ENCODE measurements at places on chromosomes 3 and 15. TPM values are rescaled to one million over a fixed set of nuclear protein-coding genes. Genes with fewer than 3 reads are reported as not detected.

DNA sequence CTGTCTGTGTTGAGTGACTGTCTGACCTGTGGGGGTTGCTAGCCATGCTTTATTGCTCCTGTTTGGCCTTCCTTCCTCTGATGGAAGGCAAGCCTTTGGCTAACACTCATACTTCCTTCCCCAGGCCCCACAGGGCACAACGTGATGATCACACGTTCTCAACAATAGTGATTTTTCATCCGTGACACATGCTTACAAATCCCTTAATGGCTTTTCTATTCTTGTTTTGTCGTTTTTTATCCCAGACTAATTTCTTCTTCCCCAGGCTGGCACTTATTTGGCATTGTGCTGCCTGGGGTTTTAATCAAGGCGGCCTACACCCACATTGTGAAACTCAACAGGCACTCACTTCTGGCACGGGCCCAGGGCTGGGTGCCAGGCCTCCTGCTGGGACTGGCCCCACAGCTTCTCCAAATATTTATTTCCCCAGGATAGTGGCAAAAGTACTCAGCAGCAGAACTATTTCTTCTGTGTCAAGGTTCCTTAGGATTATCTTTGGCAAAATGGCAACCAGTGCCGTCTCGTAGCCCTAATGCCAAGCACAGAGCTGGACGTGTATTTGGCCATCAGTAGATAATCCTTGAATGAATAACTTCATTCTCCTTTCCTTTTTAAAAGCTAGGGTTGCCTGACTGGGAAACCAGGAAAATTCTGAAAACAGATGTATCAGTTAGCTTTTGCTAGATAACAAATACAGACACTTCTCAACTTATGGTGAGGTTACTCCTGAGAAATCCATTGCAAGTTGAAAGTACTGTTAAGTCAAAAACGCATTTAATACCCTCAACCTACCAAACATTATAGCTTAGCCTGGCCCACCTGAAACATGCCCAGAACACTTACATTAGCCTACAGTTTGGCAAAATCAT, 30.6 kb downstream of the CMTM7 start:
- H3K27me3 ChIP-seq, result no peaks in the 10 kb centered on the region
- H3K4me1 ChIP-seq, result peaks cover 2% of the 10 kb centered on the region
- DNase-seq, result peak; percentile 68
- H3K36me3 ChIP-seq, result no peaks in the 10 kb centered on the region
- peak overlapping the region; percentile 69 for H3K27ac ChIP-seq

DNA sequence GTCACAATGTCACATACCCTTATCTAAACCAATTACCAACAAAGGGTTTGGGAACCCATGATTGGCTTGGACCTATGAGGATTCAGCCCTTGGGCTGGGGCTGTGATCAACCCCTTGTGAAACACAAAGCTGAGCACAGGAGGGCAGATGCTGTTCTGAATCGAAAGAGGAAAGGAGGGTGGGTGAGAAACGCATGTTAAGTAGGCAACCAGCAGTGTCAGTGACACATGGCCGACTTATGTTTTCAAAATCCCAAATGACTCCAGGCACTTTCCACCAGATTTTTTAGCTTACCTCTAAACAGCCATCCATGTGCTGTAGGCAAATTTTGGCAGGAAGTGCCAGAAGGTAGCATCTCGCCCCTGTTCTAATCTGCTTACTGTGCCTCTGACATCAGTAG, 34.1 kb upstream of the KLHL25 start:
- no peaks in the 10 kb centered on the region for H3K27me3 ChIP-seq
- H3K4me1 ChIP-seq, result no peaks in the 10 kb centered on the region
- no peak overlapping the region for H3K4me3 ChIP-seq
- H3K27ac ChIP-seq, result no peak overlapping the region
- no peaks in the 10 kb centered on the region for H3K36me3 ChIP-seq
- no peak for DNase-seq

GRCh38 chr3:13484851-13485590, 4.9 kb downstream of the HDAC11 start:
- H3K36me3 ChIP-seq, result peaks cover 8% of the 10 kb centered on the region
- no peak overlapping the region for H3K4me3 ChIP-seq
- peaks cover 13% of the 10 kb centered on the region for H3K4me1 ChIP-seq

DNA sequence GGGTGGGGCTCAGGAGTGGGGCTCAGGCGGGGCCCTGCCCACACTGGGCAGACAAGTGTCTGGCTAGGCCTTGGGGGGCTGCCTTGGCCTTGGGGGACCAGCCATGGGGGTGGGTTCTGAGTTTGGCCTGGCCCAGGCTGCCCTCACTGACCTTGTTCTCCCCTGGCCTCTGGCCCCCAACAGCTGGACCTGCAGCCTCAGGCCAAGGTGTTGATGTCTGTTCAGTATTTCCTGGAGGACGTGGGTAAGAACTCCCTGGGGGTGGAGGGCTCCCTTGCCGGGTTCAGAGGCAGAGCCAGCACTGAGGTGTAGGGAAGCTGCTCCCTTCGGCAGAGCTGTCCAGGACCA, 20.0 kb downstream of the PRKCD start:
- H3K27me3 ChIP-seq, result no peaks in the 10 kb centered on the region
- H3K4me1 ChIP-seq, result no peaks in the 10 kb centered on the region
- peak overlapping the region; percentile 57 for H3K27ac ChIP-seq
- H3K36me3 ChIP-seq, result no peaks in the 10 kb centered on the region
- no peak overlapping the region for H3K4me3 ChIP-seq

GRCh38 chr3:37598808-37599581, 262.7 kb upstream of the CTDSPL start:
- H3K4me3 ChIP-seq, result no peak overlapping the region
- peaks cover 4% of the 10 kb centered on the region for H3K4me1 ChIP-seq
- no peaks in the 10 kb centered on the region for H3K27me3 ChIP-seq

DNA sequence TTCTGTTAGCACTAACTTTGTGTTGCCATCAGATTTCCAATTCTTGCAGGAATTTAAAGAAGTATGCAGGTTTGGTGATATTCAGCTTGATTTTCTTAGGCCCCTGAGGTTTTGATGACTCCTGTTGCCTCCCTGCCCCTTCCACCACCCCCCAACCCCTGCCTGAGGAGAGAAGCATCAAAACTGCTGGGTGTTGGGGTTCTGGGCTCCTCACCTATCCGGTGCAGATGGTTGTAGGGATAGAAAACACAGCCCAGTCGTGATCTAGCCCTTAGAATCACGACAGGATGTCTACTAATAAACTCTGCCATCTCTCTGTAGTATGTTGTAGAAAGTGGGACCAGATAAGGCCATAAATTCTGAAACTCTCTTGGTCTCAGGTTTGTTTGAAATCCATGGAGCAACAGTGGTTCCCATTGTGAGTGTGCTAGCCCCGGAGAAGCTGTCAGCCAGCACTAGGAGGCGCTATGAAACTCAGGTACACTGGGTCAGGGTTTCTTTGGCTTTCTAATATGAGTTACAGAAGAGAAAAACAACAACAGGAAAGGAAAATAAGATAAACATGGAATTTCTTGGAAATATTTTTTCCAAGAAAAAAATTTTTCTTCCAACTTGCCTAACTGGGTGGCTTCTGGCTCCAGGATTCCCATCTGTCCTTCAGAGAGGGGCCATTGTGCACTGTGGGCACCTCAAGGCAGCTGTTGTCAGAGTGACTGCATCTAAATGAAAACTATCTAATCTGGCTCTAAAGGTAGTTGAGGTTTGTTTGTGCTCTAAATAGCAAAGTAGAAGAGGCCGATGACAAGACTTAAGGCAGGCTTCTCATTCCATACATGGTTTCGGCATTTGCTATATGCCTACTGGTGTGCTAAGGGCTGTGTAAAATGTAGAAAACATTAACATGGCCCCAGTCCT, 8.7 kb downstream of the SRP14 start:
- H3K27me3 ChIP-seq, result no peaks in the 10 kb centered on the region
- no peak for DNase-seq
- H3K36me3 ChIP-seq, result no peaks in the 10 kb centered on the region
- H3K4me1 ChIP-seq, result no peaks in the 10 kb centered on the region

Gene LDHAL6B
- not detected for total RNA-seq

Gene CAMKV
- not detected for total RNA-seq

Gene SLC25A26
- total RNA-seq, result 28.9 TPM

Gene PKM
- 326 TPM for total RNA-seq

Gene TMEM202
- total RNA-seq, result not detected

Gene LPP
- 140 TPM for total RNA-seq

Gene NDN
- 23.2 TPM for total RNA-seq

Gene RETNLB
- 10.2 TPM for total RNA-seq

Gene ATP8B4
- 1.4 TPM for total RNA-seq

Measured in Peyer's patch (tissue), 4 donors.